ENCODE measurements at places on chromosomes 11 and 22.

DNA sequence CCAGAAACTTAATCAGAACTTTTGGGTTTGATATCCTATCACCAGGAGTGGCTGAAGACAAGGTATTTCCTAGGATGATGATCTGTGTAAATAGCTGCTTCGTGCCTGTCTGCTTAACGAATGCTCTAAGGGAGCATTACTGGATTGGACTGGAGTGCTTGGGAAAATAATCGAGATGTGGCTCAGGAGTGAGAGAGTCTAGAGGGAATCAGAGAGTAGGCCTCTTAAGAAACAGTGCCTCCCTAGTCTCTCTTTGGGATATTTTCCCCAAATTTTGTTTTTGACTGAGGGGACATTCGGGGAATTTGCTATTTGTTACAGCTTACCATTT is 2.5 kb downstream of the MAML2 start:
- DNase-seq = no peak

GRCh38 chr11:117734601-117735024 is 62.4 kb downstream of the DSCAML1 start:
- no peak for DNase-seq

DNA sequence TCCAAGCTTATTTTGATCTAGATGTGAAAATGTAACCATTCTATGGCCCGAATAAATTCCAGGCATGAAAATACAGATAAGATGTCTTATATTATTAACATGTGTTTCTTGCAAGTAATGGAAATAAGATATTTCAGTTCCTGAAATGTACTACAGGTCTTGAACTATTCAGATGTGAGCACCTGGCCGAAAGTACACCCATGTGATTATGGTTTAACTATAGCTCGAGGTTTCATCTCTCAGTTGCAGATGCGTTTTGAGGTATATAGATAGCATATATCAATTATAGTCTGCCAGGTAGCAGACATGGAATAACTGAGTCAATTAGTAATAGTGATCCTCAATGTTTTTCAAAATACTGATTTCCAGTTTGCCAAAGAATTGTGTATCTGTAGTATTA is 68.3 kb downstream of the DDIAS start:
- peak; percentile 17 for DNase-seq

- DNase-seq = no peak
Measured at GRCh38 chr11:130871616-130872015, 44.7 kb downstream of the SNX19 start.

GRCh38 chr11:59151761-59152160 is 9.1 kb downstream of the FAM111A start:
- no peak for DNase-seq

DNA sequence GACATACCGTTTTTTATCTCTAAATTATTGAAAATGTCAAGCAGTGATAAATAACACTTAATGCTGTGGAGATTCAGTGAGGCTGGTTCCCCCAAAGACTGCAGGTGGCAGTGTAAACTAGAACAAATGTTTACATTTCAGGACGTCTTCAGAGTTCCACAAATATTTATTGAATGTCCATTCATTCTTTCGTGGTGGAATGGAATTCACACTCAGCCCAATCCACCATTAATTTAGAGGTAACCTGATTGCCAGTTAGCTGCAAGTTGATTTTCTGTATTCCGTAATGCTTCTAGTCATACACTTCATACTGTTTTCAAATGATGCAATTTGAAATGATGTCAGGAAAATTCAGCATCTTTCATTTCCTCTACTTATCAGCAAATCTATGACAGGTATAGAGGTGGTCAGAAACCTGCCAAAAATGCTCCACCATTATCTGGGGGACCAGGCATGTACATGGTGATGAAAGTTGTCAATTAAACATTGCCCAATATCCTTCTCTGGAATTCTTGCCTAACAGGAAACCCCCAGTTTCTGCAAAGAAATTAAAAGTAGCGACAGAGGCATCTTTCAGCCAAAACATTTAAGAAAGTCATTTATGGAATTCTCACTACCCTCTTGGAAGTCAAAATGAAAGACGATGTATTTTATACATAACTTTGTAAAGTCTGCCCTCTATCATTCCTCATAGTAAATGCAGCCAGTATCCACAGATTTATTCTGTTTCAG is 94.3 kb upstream of the BMAL1 start:
- DNase-seq = no peak

DNA sequence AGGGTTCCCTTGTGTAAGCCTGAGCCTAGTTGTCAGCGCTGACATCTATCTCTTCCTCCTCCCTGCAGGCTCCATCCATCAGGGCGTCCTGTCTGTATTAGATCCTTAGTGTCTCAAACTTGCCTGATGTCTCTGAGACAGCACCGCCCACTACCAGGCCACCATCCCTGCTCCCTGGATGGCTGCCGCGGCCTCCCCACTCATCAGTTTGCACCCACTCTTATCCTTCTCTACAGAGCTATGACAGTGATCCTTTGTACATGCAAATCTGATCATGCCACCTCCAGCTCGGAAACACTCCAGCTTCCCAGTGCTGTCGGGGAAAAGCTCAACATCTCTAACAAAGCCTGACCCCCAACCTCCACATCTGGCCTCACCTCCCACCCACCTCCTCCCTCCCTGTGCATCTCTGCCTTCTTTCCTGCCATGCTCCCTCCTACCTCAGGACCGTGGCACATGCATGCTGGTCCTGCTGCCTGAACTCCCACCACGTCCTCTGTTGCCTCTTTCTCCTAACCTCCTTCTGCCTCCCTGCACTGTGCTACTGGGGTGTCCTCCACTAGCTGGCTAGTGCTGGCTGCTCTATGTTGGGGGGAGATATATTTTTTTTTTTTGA is 61.6 kb upstream of the EIF3D start:
- DNase-seq = no peak

DNA sequence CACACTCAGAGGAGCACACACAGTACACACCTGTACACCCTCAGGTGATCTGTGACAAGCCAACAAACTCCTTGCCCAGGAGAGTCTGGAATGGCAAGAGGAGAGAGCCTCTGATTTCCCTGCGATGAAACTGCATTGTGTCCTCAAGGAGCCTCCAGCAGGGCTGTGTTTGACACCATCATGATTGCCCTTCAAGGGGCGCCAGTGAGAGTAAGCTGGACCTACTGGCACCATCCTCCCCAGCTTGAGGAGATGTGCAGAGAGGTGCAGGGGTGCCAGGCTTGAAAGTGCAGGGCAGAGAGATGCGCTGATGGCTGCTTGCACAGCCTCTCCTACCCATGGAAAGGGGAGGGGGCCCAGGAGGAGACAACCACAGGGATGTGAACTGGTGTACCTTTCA is 188.8 kb upstream of the CADM1 start:
- no peak for DNase-seq

DNA sequence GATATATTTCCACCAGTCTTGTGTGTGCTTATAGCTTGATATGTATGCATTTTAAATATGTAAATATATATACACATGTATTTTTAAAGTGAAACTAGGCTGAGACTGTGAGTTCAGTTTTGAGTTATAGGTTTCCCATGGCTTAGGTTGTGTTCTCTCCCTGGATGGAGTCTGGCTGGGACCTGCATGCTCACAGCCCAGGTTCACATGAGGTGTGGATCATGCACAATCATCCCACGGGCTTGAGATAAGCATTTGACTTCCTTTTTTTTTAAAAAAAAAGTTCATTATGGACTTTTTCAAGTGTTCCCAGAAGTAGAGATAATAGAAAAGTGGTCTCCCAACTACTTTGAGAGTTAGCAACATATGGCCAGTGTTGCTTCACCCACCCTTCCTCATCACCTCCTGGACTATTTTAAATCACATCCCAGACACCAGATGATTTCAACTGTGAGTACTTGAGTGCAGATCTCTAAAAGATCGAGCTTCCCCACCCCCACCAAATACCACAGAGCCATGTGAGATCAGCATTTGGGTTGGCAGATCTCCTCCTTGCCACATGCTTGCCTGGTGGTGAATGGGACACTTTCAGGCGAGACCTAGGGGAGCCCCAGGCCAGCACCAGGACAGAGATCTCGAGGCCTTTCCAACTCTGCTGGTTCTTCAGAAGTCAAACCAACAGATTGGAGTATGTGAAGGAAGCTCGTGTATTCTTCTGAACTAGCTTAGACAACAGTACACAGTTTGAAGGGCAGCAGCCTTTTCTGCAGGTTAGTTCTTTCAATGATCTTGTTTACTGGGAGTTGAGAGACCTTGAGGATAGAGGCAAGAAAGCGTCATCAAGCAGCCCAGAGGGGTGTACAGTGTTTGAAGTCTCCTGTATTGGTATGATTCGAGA is 15.9 kb downstream of the MED15 start:
- no peak for DNase-seq

- no peak for DNase-seq
Measured at GRCh38 chr22:32803020-32803737, 1.7 kb downstream of the TIMP3 start.

DNA sequence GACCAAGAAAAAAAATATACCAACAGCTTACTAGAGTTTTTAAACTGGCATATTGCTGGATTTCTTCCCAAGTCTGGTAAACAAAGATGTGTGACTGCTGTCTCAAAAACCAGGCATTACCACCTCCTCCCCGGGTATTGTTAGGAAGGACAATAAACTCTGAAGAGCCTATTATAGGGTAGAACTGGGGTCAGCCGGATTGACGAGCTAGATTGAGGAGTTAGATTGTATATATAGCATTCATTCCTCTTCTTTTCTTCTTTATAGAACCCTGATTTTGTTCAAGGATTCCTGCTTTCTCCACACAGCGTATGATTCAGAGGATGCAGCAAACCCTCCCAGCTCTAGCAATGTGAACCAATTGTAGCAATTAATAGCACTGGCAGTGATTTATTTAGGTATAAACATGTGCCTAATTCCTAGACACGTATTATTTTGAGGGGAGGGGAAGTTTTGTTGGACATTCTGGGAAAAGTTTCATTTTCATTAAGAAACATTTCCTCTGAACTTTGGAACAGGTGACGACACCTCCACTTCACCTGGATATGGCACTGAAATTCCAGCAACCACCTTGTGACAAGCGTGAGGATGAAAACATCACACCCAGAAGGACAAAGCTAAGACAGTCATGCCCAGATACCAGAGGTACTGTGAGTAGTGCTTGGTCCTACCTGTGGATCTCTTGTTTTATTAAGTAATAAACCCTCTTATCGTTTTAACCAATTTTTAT is 679.4 kb upstream of the KIRREL3 start:
- DNase-seq = no peak

DNA sequence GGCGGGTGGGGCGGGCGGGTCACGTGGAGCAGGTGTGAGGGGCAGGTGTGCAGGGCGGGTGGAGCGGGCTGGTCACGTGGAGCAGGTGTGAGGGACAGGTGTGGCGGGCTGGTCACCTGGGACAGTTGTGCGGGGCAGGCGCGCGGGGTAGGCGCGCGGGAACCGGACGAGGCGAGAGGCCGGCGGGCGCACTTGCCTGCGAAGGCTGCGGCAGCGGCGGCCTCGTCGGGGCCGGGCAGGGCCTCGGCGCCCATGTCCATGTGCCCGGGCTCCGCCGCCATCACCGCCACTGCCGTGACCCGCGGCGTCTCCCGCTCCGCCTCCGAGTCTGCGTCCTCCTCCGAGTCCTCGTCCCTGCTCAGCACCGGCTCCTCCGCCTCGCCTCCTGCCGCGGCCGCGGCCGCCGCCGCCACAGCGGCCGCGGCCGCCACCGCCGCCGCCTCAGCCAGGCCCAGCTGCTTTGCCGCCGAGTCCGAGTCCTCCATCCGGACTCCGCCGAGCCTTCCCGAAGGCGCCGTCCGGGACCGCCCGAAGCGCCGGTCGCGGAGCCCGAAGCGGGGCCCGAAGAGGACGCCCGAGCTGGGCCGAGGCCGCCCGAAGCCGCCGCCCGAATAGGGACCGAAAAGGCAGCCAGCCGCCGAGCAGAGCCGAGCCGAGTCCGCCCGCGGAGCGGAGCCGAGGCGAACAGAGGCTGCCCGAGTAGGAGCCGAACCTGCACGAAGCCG is at the start of gene DEAF1:
TSS of gene DEAF1 (minus strand) at position 660 of the 725 bp plus-strand sequence. CDS start at position 485, 175 bp downstream.
- DNase-seq = peak; percentile 80

DNA sequence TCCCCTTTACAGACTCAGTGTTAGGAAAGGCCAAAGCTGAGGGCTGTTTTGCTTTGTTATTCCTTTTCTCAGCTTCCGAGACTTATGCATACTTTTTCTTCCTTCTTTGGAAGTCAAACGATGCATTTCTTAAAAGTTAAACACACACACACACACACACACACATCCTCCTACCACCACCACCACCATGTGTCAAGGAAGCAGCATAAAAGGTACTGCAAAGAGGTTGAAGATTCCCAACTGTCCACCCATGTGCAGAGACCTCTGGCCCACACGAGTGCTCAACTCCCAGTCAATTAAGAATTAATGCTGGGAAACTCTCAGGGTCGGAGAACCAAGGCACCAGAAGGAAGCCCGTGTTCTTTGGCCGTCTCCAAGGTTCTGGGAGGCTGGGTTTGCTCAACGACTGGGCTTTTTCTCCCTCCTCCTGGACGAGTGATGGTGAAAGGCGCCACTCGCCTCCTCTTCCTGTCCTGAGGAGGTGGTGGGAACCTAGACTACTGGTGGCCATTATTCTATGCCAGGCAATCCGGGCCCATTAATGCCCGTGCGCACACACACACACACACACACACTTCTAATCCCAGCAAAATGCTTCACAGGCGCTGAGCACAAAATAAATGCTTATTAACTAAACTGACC is 15.1 kb downstream of the MN1 start:
- no peak for DNase-seq

- DNase-seq = peak; percentile 84
Measured at GRCh38 chr11:64355078-64355940, 3.7 kb upstream of the RPS6KA4 start.

- DNase-seq = no peak
Measured at GRCh38 chr22:40751250-40751649, 67.9 kb downstream of the SLC25A17 start.

GRCh38 chr22:36928196-36928595 is 14.8 kb downstream of the CSF2RB start:
- no peak for DNase-seq

DNA sequence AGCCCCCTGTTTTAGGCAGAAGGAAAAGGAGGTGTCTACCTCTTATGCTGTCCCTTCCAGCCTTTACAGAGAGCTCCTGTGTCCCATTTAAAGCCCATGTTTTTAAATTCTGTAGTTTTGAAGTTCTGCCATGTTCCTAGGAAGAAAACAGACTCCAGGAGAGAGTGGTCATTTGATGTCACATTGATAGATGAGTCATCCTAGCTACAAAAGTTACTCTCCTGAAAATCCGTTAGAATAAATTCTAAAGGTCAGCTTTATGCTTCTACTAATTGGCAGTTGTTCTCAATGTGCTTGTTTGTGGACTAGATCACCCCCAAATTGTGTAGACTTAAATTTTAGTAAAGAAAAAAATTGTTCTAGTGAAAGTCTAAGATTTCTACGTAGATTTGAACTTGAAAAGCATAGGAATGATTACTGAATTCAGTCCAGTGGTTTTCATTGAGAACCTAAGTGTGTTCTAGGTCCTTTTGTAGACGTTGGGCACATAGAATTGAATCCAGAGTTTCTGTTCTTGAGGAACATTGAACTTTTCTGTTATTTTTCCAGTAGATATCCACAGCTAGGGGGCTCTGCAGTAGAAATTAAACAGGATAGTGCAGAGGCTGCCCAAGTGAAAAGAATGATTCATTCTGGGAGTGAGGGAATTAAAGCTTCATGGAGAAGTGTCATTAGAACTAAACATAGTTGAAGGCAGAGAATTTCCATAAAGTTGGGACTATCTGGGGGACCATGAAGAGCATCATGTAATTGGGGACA is 140.6 kb upstream of the RASSF10 start:
- DNase-seq = no peak

Measured in GM12891 (cell line).